MM.1S (cell line): ENCODE measurements at places on chromosomes 5 and 9.
A peak's percentile ranks its signal among the peaks of the same experiment; 100 is the strongest.

DNA sequence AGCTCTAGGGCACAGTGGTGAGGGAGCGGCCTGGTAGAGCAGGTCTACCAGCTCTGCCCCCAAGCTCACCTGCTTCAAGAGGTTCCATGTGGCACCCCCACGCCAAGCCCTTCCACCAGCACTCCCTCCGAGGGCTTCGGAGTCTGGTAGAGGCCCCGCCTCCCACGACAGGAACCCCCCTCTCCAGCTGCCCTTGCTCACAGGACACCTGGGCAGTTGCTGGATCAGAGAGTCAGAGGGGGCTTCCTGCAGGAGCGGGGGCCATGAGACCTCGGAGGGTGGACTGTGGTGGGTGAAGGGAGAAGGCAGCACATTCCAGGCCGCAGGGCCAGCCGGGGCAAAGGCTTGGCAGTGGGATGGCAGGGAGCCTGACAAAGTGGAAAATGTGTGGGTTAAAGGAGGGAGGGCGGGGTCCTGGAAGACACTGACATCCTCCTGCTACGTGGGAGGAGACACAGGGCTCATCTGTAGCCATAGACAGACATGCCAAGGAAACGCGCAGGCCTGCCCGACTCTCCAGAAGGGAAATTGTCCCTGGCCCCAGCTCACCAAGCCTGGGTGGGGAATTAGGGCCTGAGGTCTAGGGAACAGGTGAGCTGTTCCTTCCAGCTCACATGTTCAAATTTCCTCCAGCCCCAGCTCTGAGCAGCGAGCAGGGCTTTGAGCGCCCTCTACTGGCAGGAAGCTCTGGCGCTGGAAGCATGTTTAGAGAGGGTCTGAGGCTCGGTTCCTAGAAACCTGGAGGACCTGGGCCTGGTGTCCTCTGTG lies 74.2 kb downstream of the NTNG2 start:
- DNase-seq, result peak; percentile 70

- no peak for DNase-seq
Measured at GRCh38 chr5:1660001-1660400, 136.2 kb upstream of the LPCAT1 start.

DNA sequence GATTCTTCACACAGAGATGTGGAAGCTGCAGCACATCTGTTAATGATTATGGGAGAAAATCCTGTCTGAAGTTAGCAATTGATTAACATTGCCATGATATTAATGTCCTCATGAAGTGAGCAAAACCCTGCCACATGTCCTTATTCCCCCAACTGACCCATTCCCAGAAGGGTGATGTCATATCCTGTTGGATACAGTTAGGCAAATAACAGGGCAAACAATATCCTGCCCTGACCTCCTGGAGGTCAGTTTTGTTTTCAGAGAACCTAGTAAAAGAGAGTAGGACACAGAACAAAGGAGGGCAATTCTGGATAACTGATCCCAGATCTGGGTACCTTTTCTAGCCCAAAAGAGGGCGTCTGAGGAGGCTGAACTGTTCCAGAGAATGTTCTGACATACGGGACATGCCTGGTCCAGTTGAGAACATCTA lies 11.0 kb downstream of the ABLIM3 start:
- no peak for DNase-seq

- DNase-seq, result no peak
Measured at GRCh38 chr9:124035001-124035650, 23.6 kb downstream of the LHX2 start.

DNA sequence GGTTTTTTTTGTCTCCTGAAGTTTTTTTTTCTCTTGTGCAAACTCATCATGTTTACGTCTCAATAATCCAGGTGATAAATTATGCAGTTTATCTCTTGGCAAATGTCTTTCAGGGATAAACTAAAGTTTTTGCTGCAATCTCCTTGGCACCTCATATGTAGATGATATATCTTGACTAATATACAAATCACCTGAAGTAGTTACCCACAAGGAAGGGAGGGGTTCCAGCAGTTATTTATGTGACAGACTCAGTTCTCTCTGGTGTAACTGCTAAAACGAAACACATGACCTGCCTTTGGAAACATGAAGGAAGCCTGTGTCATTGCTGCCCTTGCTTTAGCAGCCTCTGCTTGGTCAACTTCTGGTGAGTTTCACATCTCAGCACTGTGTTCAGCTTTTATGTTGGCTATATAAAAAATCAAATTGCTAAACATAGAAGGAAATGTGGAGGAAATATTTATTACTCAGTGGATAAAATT lies 39.3 kb upstream of the KIAA1958 start:
- DNase-seq, result peak; percentile 83

DNA sequence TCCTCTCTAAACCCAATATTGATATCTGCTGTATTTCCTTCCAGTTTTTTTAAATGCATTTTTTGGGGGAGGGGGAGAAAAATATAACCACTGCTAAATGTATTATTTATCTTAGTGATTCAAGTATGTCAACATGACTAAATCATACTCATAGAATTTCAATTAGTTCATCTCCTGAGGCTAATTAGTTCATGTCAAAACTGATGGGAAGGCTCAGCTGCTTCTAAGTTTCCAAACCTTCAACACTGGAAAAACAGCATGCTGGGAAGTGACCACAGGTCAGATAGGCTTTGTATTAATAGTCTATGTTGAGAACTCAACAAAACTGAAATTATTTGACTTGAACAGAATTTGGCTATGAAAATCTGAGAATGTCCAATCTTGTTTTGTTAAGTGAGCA lies 118.7 kb downstream of the TTLL11 start:
- no peak for DNase-seq

GRCh38 chr5:95963650-95964410 lies 2.2 kb upstream of the ELL2 start:
- DNase-seq, result no peak

GRCh38 chr9:22975951-22976350 lies 529.3 kb downstream of the DMRTA1 start:
- DNase-seq, result no peak

DNA sequence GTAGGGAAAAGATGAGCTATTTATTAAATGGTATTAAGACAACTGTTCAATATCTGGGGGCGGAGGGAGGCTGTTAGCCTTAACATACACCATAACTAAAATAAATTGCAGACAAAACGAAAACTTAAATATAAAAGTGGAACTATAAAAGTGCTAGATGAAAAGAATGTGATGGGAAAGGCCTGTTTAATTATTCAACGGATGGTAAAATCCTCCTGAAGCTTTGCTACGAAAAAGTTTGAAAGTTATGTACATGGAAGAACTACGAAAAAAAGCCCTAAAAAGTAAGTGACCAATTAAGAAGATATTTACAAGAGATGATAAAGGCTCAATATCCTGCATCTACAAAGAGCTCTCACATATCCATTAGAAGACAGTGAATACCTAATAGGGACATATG lies 197.8 kb upstream of the IER5L start:
- no peak for DNase-seq

DNA sequence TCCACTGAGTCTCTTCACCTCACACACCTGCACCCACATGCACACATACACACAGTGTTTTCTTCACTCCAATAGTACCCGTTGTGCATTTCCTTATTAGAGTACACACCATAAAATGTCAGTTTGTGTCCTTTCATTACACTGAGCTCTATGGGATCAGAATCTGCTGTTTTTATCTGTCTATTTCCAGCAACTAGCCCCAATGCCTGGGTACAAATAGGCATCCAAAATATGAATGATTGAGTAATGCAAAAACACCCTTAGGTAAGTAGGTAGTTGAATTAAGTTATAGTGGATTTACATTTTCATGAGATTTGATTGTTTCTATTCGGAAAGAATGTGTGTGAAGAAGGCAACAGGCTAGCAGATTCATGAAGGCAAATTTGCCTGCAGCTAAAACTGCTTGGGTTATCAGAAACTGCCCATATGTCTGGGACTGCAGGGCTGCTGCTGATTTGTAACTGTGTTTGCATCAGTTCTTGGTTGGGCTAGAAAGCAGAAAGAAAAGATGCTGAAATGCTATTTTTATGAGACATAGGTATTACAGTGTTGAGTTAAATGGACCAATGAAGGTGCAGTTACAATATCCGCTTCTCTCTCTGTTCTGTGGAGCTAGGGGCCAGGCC lies 26.9 kb downstream of the PPP3R2 start:
- no peak for DNase-seq

GRCh38 chr5:110021251-110021650 lies 331.5 kb downstream of the MAN2A1 start:
- DNase-seq, result no peak

DNA sequence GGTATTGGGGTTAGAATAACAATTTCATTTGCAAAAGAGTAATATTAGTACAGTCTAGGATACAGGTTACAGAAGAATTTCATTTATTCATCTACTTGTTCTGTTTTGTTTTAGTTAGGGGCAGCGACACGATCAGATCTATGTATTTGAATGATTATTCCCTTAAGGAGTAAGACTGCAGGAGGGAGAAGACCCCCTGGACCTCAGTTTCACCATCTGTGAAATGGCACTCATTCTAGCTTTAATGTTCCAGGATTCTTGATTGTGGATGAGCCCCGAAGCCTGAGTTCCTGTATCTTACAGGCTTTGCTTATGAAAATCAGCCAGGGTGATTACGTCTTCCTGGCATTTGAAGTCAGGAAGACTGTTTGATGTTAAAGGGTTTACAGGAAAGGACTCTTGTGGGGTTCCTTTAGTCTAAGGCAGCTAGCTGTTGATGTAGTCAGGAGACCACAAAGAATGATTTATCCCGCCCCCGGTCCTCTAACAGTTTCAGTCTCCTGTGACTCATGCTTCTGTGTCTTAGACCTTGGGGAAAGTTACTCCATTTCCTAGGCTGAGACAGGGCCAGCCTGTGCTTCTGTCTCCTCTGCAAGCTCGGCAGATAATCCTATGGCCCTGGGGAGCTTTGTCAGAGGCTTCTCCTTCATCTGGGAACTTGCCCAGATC lies 11.5 kb downstream of the SMIM3 start:
- DNase-seq, result peak; percentile 16

DNA sequence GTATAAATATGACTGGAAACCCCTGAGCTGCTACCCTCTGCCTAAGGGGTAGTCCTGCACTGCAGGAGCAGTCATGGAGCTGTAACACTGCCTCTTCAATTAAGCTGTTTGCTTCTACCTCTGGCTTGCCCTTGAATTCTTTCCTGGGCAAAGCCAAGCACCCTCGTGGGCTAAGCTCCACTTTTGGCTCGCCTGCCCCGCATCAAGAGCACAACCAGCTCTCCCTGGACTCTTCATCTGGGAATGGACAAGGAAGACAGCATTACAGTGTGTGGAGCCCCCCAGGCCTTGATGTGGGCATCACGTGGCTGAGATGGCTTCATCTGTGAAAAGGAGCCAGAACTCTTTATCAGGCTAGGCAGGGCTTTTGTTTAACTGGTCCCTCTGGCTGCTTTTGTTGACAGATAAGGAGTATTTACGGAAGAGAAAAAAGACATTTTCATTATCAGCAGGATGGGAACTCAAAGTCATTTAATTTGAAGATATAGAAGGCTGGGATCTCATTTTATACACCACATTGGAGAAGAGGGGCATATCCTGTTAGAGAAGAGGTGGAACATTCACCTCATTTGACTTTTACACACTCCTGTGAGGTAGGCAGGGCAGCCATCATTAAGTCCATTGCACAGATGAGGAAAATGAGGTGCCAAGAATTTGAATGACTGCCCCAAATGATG lies 137.8 kb downstream of the SEMA6A start:
- no peak for DNase-seq

- no peak for DNase-seq
Measured at GRCh38 chr9:89281106-89281505, 29.9 kb upstream of the CKS2 start.

DNA sequence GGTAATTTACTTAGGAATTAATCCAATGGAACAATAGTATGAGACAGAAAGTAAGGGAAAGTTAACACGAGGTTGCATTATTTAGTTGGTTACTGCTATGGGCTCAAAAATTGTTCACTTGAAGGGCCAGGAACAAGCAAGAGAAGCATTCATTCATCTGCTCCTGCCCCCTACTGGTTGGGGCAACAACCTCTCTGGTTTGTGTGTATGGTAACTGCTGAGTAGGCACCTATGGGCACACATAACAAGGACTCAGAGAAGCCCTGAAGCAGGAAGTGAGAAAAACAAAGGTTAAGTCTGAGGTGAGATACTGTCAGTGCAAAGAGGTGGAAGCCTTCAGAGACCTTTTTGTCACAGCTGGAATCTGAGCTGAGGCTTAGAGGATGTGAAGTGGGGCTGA lies 34.4 kb upstream of the RANBP6 start:
- DNase-seq, result peak; percentile 83

DNA sequence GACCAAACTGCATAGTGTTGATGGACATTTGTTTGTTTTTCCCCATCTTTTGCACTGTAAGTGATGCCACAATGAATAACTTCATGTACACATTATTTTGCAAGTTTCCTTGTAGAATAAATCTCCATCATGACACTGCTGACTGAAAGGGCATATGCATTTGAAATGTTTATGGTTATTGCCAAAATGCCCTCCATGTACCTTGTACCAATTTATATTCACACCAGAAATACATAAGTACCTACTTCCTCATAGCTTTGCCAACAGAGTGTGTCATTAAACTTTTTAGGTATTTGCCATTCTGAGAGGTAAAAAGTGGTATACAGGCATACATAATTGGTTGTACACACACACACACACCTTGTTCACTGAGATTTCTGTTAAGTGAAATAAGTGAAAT lies 361.0 kb upstream of the PCSK5 start:
- DNase-seq, result no peak

DNA sequence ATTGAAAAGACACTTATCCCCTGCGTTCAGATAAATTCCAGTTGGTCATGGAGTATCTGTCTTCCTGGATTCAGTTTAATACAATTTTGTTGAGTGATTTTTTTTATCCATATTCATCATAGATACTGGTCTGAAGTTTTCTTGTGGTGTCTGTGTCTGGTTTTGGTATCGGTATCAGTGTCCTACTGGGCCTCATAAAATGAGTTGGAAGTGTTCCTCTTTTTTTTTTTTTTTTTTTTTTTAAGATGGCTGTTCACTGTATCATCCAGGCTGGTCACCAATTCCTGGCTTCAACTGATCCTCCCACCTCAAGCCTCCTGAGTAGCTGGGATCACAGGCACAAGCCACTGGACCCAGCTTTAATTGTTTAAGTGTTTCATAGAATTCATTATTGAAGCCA lies 2.9 kb upstream of the CAMSAP1 start:
- DNase-seq, result no peak

DNA sequence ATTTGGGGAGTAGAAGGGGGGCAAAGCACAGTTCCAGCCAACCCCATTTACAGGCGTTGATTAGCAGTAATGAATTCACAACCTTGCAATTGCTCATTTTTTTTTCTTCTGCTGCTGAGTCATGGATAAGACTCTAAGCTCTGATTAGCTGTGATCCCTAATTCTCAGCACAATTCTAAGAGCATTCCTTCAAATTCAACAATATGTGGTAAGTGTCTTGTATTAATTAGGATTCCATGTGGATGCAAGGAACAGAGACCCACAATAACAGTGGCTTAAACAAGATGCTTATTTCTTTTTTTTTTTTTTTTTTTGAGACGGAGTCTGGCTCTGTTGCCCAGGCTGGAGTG lies 133.4 kb downstream of the PALM2AKAP2 start:
- DNase-seq, result no peak

DNA sequence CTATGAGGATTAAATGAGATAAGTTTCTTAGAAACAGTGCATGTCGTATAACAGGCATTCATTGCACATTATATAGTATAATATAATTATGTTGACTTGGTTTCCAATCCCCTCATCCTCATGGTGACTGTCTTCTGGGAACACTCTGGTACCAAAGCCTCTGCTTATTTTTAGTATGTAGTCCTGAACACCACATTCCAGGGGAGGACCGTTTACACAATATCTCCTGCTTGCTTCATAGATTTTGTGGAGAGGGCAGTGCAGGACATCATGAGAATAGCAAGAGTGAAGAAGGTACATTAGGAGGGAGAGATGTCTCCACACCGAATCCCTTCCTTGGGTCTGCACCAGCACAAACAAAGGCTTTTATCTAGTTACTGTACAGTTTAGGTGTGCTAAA lies 20.5 kb upstream of the BHMT start:
- no peak for DNase-seq

- no peak for DNase-seq
Measured at GRCh38 chr5:89545076-89545475, 662.1 kb upstream of the MEF2C start.
